Globus pallidus (tissue), 1 donor: ENCODE measurements at places on chromosomes 5 and 9.

- no peak for DNase-seq
Measured at GRCh38 chr5:34889394-34889793, 25.9 kb downstream of the RAD1 start.

- DNase-seq = peak; percentile 31
Measured at GRCh38 chr5:172005708-172006320, 624 bp downstream of the FBXW11 start.

- DNase-seq = no peak
Measured at GRCh38 chr9:27835746-27836145, 262.5 kb upstream of the C9orf72 start.

DNA sequence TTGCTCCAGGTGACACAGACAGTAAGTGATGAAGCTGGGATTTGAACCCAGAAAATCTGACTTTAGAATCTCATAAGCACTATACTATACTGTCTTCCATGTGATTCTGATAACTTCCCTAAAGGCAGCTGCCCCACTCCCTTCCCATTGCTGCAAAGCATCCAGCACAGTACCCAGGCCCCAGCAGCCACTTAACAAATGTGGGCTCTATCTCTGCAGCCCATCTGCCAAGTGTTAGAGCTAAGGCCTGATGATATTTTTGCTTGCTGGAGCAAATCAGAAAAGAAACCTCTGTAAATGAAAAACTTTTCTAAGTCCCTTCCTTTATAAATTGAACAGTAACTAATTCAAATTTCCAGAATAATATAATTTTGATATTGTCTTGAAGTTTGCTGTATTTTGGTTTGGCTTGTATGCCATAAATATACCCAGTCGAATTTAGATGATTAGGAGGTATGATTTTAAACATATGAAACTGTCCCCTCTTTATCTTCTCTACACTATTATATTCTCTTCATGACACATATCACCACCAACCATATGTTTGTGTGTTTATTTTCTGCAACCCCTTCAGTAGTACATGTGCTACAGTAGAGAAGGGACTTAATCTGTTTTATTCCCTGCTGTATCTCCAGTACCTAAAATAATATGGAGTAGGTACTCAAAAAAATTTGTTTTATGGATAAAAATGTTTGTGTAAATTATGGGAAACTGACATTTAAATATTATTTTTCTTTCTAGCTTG lies 63.8 kb downstream of the SMIM15 start:
- no peak for DNase-seq
